Hippocampal formation (tissue), 2 donors: ENCODE measurements at places on chromosomes 1 and 21.

DNA sequence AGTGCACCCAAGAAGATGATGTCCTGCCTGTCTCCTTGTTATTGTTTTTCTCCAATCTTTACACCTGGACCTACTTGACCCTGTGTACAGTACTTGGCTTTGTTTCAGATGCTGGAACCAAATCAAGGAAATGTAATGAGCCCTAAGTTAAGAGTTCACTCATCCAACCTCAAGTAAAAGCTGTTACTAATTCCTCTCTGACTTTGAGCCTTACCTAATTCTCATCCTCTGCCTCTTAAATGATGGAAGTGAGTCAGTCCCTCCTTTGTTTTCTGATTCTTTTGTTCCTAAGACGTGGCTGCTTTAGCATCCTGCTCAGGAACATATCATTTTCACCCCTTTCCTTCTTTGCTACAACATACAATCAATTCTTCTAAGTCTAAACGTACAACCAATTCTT, 15.3 kb upstream of the PLA2G4A start:
- DNase-seq, result no peak

- no peak for DNase-seq
Measured at GRCh38 chr1:56631901-56632300, 13.2 kb upstream of the PRKAA2 start.

DNA sequence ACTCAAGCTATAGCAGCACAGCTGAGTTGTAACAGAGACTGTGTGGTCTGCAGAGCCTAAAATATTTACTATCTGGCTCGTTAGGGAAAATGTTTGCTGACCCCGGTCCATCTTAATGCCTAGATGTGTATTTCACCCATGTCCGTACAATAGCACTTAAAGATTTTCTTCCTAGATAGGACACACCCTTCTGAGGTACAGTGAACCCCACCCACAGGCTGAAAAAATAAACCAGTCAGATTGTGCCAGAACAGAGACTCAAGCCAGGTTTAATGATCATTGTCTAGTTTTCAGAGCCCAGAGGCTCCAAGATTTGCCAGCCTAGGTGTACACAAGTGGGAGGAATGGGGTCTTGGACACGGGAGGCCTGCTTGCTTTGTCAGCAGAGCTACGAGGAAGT, 5.6 kb downstream of the AMIGO1 start:
- no peak for DNase-seq

DNA sequence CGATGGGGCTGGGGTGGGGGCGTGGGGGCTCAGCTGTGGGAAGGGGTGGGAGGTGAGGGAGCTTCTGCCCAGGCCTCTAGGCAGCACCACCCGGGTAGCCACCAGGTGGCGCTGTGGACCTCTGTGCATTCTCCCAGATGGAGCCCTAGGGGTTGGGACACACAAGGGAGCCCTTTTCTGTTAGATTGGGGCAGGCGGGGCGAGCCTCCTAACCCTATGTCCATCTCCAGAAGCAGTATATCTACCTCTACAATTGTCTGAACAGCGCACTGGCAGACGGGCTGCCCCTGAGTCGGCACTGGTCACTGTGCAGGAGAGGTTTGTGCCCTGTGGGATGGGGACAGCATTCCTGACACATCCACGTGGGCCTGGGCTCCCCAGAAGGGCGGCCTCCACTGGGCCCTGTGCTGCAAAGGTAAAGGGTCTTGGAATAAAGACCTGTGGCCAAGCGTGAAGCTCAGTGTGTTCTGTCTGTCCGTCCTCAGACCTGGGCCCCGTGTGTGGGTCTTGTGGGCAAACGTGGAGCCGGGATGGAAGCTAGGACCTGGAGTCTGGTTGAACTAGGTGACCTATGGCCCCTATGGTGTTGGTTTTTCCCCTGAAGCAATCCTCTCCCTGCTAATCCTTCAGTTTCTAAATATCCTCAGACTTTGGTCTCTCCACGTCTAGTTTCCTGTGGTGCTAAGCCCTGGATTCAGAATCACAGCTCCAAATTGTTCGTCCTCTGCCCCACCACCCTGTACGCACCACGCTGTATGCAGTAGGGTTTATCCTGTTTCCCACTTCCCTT, 4.4 kb upstream of the LGR6 start:
- DNase-seq, result peak; percentile 34

DNA sequence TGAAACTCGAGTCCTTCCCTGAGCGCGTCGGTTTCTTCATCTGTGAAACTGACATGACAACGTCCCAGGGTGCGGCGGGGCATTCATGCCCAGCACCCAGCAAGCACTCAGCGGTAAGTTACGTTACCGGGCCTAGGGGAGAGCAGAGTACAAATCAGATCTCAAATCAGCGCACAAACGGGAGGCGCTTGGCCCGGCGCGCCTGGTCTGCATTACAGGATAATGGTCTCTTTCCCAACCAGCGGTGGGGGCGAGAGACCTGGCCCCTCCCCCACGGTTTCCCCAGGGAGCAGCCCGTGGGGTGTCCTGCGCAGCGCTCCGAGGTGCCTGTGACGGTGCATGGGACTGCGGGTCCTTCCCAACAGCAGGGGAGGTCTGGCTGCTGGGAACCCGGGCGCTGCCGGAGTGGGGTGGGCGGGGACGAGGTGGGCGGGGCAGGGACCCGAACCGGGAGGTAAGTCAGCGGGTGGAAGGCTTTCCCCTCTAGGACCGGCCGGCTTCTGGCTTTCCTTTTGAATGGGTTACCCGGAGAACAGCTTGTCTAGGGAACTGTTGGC, 1.0 kb downstream of the TMEM51 start:
- DNase-seq, result no peak

- DNase-seq, result no peak
Measured at GRCh38 chr1:95790136-95790535, 556.1 kb downstream of the RWDD3 start.

DNA sequence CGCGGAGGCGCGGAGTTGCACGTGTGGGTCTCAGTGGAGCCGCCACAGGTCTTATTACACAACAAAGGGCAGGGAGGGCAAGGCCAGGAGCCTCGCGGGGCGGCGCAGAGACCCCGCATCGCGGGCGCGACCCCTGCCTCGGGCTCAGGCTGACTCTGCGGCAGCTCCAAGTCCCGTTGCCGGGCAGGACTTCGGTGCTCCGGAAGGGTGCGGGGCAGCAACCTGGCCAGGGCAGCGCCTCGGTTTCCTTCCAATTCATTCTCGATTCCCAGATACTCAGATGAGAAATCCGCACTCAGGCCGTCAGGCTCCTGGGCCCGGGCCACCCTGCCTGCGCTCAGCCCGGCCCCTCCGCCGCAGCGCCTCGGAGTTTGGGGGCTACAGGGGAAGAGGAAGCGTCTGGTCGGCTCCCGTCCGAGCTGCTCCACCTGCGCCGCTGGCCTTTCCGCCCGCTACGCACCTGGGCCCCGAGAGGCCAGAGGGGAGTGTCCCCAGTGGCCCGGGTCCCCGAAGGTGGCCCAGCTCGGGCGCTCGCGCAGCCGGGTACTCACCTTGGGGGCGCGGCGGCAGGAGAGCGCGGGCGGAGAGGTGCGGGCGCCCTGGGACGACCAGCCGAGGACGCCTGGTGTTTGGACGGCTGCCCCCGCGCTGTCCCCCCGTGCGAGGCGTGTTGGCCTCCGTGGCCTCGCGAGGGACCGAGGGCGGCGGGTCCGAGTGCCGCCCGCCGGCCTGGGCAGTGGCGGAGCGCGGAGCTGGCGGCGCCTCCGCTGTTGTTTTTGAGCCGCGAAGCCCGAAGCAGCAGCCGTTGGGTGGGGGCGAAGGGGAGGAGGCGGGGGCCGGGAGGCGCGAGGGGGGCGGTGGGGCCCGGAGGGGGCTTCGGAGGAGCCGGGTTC, 1.1 kb upstream of the PRDM16 start:
- DNase-seq, result no peak

GRCh38 chr1:91712981-91713841, 172.7 kb downstream of the TGFBR3 start:
- no peak for DNase-seq

GRCh38 chr1:37850352-37850955, 8.9 kb downstream of the MTF1 start:
- no peak for DNase-seq

- DNase-seq, result no peak
Measured at GRCh38 chr1:43577655-43578542, 47.2 kb downstream of the PTPRF start.

DNA sequence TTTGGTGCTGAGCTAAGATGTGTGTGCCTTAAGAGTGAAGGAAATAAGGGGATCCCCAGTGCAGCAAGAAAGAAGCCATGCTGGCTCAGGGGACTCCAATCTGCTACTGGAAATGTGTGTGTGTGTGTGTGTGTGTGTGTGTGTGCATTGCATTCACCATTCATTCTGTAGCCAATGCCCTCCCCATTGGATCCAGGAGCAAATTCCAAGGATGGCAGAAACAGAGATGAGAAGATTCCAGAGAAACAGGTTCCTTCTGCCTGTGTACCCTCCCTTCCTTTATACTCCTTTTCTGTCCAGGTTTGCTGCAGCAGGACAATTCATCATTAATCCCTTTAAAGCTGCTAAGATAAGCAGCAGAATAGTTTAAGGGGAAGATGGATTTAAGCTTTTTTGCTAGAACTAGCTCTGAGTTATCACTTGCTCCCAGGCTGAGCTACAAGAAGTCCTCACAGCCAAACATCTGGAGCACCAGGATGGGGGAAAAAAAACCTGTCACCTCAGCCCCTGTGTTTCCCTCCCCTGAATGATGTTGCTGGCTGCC, 3.2 kb downstream of the SLC6A17 start:
- DNase-seq, result no peak

GRCh38 chr1:23441446-23442148, 17.0 kb upstream of the TCEA3 start:
- DNase-seq, result no peak

- DNase-seq, result no peak
Measured at GRCh38 chr1:23383577-23384311, 14.1 kb upstream of the ZNF436 start.

DNA sequence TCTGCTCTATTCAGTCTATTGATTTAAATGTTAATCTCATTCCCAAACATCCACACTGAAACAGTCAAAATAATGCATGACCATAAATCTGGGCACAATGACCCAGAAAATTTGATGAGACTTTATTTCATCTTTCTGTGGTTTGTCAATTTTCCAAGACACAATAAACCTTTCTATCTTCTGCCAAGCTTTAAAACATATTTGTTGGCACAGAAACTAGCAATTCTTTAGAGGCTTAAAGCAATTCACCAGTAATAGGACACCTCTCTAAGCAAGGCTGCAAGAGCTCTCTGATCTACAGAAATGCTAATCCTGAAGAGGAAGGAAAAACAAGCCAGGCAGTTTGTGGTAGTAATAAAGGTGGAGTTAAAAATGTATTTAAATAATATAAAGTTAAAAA, 113.7 kb downstream of the FCRL5 start:
- no peak for DNase-seq

- DNase-seq, result no peak
Measured at GRCh38 chr1:84632137-84632536, 57.9 kb upstream of the CTBS start.

- no peak for DNase-seq
Measured at GRCh38 chr1:168598892-168599291, 22.5 kb downstream of the XCL1 start.

DNA sequence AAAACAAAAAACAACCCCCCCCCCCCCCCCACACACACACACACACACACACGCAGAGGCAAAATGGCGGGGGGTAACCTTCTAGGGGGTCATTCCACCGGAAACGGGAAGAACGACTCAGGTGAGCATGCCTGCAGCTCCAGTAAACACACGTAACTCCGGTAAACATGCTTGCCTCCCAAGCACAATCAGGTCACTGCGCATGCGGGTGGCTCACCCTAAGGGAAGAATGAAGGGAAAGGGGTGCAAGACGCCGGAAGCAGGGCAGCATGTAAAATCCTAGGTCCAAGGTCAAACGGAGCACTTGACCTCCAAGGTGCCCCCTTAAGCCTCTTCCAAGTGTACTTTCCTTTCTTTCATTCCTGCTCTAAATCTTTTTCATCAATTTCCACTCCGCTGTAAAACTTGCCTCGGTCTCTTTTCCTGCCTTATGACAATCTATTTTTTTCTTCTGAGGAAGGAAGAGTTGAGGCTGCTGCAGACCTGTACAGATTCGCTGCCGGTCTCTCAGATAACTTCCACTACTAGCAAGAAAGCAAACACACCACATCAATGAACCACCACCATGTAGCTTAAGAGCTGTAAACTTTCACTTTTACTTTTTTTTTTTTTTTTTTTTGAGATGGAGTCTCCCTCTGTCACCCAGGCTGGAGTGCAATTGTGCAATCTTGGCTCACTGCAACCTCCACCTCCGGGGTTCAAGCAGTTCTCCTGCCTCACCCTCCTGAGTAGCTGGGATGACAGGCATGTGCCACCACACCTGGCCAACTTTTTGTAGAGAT, 21.0 kb upstream of the CBR3 start:
- DNase-seq, result no peak

DNA sequence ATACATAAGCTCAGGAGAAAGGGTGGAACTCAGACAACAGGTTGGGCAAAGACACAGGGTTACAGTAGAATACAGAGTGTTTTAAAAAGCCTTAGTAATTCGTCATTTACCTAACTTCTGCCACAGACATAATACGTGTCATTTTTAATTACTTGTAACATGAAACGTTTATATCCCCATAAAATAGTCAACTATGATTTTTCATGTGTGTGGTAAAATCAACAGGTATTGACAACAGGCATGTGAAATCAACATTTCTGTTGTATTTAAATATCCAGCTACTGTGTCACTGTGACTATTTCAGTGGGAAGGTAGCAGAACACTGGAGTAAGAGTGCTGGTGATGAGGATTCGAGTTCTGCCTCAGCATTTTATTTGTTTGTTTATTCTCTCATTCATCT, 5.7 kb downstream of the FAM163A start:
- no peak for DNase-seq

DNA sequence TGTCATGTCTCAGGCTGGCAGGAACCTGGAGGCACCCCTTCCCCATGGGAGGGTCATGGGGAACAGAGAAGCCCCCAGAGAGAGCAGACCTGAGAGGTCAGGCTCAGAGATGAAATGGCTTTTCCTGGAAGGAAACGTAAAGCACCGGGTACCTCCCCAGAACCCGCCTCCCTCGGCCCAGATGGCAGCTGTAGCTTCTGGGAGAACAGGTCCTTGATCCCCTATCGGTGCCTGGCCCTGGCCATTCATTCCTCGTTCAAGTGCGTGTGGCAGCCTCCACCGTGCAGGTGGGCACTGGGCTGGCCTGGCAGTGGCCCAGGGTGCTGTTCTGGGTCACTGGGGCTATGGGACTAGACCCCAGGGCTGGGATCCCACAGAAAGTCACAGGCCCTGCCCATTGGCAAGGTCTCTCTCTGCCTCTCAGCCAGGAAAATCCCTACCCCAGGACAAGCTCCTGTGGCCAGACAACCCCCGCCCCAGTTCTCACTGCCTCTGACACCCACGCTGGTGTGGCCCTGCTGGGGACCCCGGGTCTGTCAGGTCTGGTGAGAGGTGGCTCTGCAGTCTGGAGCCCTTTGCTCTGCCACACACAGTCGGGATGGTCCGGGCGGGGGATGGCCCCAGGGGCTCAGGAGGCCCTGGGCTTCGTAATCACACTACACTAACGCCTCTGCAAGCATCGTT, 183.2 kb upstream of the VAMP3 start:
- DNase-seq, result no peak

DNA sequence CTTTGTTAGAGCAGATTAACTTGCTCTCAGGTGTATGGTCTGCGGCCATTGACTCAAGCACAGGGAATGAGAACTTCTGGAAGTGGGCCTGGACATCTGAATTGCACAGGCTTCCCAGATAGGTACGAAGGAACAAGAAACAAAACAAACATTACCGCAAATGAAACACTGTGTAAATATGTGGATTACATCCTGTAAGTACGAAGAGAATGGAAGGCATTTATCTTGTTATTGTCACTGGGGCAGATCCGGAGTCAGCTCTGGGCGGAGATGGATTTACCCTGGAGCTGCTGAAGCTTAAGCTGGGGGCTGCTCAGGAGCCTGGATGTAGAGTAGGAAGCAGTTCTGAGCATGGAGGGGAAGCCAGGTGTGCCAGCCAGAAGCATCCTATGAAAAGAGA, 6.8 kb downstream of the HES2 start:
- no peak for DNase-seq

- no peak for DNase-seq
Measured at GRCh38 chr21:25396135-25396711, 211.1 kb downstream of the MRPL39 start.
